ENCODE measurements at places on chromosomes 13 and 19.

DNA sequence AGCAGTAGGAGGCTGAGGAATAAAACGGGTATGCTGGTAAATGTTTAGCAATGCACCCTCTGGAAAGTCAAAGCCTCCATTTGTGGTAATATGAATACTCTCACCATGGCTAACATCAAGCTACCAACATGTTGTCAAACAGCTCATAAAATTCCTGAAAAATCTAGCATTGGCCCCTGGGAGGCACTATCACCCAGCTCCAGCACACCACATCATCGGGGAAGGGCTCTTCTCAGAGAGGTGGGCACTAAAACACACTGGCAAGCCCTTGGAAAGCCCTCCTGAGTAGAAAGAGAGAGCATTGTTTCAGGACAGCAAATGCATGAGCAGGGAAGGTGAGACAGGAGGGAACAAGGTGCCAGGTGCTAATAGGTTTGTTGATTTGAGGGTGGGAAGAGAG is 53.9 kb upstream of the FLT1 start:
- DNase-seq: no peak

DNA sequence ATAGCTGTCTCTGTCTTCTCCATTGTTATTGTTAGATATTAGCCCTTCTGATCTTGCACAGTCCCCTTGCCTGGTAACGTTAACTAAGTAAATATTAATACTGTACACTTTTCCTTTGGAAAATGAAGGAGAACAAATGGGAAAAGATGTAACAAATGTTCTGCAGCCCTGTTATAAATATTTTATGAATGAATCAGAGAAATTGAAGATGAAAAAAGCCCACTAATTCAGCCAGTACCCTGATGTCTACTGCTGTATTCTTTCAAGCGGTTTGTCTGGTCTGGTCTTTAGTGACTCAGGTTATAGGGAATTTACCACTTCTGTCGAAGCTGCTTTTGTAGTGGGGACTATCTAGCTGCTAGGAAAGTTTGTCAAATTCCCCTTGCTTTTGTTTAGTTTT is 121.0 kb downstream of the COG6 start:
- DNase-seq: no peak

GRCh38 chr13:54394085-54394700 is 1365.6 kb downstream of the OLFM4 start:
- DNase-seq: no peak

DNA sequence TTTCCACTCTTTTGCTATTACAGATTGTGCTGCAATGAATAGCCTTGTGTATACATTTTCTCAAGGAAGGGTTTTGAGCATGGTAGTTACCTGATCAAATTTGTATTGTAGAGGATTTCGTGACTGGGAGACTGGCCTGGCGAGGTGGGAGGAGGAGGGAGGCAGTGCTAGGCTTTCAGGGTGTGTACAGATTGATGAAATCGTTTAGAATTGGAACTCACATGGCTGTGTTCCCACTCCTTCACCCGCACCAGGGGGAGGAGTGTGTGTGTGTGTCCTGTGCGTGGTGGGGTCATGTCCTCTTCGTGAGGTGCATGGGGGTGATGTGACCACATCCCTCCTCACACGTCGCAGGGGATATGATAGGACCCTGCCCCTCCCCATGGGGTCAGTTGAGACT is 8.3 kb downstream of the PGLYRP1 start:
- DNase-seq: no peak

GRCh38 chr19:35781650-35782049 is 6.3 kb downstream of the ARHGAP33 start:
- no peak for DNase-seq

DNA sequence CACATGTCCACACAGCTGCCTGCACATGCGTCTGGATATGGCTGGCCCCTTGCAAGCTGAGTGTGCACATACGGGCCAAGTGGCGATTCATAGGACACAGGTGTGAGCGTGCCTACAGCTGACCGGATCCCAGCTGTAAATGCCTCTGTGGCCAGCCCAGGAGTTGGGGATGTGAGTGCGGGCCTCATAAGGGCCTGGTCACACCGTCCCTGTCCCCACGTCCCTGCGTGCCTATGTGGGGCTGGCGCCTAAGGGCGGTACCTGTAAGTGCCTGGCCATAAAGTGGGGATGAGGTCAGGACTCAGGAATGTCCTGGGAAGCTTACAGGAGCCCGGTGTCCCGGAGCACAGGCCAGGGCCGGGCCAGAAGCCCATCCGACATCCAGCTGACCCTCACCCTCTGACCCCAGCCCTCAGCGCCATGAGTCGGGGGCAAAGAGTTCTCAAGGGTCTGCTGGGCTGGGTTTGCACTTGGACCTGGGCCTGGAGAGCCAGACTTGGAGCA is 1.3 kb upstream of the ARHGAP45 start:
- DNase-seq: no peak

GRCh38 chr19:28785971-28786370 is 427.0 kb downstream of the UQCRFS1 start:
- DNase-seq: no peak

GRCh38 chr13:25585000-25585399 is 213.2 kb downstream of the ATP8A2 start:
- no peak for DNase-seq

DNA sequence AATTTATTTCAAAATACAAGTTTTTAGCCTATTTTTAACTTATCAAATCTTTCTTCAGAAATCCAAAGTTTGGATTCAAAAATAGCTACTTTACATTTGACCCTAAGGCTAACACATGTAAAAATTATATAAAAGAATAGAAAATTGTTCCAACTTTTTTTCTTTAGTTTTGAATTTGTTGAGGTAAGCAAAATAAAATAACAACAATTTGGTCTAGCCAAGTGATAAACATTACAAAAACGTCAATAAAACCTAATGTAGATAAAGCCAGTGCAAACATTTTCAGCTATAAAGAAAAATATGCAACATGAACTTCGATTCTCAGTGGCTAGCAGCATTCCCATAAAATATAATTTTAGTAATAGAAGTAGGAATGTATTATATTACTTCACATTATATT is 400.3 kb downstream of the PCDH9 start:
- no peak for DNase-seq

DNA sequence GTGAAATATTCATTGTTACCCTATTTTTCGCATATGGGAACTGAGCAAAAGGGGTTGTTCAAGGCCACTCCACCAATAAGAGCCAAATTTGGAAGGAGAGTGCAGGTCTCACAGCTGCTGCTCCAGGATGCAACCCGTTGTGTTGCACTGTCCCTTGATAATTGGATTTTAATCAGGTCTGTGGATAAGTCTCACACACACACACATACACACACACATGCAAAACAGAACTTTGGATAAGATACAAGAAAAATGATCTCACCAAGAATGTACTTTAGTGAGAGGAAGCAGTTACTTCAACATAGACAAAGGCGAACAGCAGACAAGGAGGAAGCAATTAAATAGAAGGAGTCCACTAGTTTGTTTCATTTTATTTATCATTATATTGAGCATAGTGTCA is 127.3 kb upstream of the EDNRB start:
- no peak for DNase-seq

GRCh38 chr13:31943591-31943990 is 88.0 kb upstream of the FRY start:
- no peak for DNase-seq

DNA sequence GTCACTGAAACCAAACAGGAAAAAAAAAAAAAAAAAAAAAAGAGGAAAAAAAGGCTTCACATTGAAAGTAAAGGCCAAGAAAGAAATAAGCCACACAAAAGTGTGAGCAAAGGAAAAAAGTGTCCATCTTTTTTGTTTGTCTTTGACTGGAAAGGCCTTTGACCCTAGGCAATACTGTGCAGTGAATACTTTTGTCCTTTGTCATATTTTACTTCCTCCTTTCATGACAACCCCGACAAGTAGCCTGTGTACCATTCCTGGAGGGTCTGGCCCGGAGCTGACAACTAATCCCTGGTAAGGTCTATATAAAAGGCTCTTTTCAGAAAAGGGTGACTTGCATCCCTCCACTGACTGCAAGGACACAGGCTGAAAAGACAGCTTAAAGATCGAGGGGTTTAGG is 12.9 kb upstream of the MICU2 start:
- no peak for DNase-seq

GRCh38 chr13:102965802-102966201 is 100.4 kb downstream of the SLC10A2 start:
- no peak for DNase-seq

DNA sequence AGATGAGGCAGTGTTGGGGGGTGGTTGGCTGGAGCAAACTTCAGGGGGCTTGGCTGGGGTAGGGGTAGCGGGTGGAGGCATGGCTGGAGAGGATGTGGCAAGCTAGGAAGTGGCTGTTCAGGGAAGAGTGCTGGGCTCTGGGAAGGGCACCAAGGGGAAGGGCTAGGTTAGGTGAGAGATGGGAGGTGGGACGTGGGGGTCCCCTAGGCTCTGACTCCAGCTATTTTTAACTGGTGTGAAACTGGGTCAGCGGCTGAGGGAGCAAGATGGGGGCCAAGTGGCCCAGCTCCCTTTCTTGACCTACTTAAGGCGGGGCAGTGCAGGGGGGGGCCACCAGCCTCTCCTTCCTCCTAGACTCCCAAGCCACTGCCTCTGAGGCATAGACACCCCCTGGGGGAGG is 7.3 kb downstream of the KCNC3 start:
- no peak for DNase-seq

- DNase-seq: no peak
These were observed 2.1 kb downstream of the RNF126 start for GRCh38 chr19:660793-661426.

DNA sequence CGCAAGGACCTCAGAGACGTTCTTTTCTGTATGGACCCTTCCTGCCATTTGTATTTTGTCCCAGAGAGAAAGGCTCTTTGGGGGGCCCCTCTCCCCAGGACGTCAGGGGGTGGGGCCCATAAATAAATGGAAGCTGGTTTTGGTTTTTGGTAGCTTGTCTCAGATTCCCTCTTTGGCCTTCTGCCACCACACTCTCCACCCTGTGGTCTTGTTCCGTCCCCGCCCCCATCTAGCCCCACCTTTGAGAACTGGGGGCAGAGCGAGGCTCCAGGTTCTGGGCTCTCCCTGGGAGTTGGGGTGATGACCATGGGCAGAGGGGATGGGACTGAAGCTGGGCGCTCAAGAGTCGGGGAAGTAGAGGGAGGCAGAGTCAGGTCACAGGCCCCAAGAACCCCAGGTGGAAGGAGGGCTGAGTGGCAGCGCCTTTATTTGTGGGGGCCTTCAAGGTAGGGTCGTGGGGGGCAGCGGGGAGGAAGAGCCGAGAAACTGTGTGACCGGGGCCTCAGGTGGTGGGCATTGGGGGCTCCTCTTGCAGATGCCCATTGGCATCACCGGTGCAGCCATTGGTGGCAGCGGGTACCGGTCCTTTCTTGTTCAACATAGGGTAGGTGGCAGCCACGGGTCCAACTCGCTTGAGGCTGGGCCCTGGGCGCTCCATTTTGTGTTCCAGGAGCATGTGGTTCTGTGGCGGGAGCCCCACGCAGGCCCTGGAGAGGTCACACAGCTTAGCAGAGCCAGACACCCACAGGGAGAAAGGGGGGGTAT is 3.3 kb downstream of the ISYNA1 start:
- DNase-seq: no peak

- DNase-seq: no peak
These were observed 109.5 kb upstream of the SPRY2 start for GRCh38 chr13:80450386-80450785.

GRCh38 chr19:2059422-2060201 is 8.6 kb upstream of the MKNK2 start:
- no peak for DNase-seq

DNA sequence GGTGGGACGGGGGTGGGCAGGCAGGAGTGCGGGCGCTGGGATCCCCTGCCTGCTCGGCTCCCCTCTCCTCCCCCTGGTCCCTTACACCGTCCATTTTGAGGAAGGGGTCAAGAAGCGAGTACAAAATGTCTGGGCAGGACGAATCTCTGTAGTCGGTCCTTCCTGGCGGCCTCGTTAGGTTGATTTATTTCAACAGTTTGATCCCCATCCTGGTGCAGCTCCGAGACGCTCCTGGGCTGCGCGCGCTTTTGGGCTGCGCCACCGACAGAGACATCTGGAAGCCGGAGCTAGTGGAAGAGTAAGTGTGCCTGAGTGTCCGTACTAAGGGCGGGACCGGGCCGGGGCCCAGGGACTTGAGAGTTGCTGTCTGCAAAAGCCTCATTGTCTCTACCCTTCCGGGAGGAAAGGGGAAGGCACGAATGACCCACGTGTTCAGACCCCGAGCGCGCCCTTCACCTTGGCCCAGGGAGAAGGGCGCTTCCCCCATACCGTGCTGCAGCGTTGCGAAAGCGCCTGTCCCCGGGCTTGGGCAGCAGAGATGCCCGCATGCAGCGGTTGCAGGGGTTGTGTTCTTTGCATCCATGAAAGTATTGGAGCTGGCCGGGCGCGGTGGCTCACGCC is 1.8 kb downstream of the ZNF114 start:
- DNase-seq: no peak

DNA sequence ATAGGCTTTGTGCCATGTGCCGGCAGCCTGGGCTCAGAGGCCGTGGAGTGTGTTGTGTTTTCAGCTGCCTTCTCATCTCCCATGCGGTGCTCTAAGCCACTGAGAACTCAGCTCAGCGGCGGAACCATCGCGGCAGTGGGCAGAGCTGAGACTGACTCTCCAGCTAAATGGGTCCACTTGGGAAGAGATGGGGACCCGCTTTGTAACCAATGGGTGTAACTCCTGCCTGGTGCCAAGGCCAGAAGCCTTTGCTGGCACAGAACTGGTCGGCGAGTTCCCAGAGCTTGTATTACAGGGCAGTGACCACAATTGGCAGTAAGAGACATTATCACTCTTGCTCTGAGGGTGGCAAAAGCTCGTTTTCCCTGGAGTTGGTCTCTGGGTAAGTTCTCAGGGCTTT is 183.0 kb downstream of the STK24 start:
- no peak for DNase-seq
